Suppressor macrophage treated with lipopolysaccharide for 1 hour (primary cell): ENCODE measurements at places on chromosomes 12 and 14.

DNA sequence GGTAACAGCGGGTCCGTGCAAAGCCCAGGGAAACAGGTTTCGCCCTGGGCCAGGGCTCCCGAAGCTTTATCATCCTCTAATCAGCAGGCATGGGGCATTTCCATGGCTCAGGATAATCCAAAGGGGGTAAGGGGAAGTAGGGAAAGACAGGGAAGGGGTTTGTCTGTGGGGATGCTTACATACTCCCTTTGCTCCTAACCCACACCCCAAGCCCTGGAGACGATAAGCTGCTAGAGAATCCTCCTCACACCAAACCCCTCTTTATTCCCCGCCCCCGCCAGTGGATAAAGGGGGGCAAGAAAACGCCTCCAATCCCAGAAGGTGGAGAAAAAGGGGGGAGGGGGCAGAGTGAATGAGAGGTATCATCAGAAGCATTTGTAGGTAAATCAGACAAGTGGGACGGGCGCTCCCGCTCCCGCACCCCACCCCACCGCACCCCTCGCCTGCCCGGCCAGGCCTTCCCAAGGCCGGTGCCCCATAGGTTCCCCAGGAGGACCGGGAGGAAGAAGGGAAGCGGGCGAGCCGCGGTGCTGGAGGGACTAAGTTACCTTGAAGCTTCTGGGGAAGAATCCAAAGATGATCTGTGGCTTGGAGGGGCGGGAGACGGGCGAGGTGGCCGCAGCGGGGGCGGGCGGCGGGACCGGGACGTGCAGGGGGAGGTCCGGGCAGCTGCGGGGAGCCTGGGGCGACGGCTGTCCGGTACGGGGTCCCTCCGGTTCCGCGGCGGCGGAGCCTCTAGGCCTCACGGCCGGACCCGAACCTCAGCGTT is 762 bp downstream of the PPP2R5E start:
- DNase-seq: peak; percentile 17

DNA sequence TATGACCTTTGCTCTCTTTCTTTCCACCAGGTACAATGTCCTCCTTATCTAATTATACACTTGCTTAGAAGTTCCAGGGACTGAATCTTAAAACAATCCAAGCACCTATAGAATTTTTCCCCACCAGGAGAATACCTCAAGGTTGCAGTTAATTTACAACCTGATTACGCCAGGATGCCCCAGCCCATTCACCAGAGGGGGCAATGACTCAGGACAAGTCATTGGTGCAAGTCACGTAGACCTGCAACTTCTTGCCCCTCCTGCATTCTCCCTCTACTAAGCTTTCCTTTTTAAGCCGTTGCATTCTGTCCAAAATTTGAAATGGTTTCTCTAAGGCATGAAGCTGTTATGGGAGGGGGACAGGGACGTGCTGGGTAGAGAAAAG is 111.1 kb upstream of the SCAF11 start:
- DNase-seq: no peak

DNA sequence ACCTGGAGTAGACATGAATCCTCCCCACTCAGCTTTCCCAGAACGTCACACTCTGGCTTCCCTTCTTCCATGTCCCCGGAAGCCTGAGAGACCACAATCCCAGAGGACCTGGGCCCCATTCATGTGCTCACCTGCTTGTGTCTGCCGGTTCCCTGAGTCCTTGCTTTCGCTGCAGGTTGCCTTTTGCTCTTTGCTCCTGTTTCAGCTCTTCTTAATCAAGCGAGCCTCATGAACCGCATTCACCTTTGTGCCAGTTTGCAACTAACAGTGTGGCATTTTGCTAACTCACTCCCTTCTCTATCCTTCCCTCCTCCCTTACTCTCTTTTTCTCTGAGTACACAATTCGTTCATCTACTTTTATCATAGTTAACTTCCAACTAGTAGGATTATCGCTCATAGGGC is 23.1 kb downstream of the ENTPD5 start:
- DNase-seq: no peak

GRCh38 chr12:52539083-52539820 is 13.7 kb downstream of the KRT71 start:
- DNase-seq: no peak

- no peak for DNase-seq
These were observed 183.0 kb downstream of the CALM1 start for GRCh38 chr14:90579816-90580215.
